ENCODE measurements at places on chromosomes 12 and 14.
A peak's percentile ranks its signal among the peaks of the same experiment; 100 is the strongest.

DNA sequence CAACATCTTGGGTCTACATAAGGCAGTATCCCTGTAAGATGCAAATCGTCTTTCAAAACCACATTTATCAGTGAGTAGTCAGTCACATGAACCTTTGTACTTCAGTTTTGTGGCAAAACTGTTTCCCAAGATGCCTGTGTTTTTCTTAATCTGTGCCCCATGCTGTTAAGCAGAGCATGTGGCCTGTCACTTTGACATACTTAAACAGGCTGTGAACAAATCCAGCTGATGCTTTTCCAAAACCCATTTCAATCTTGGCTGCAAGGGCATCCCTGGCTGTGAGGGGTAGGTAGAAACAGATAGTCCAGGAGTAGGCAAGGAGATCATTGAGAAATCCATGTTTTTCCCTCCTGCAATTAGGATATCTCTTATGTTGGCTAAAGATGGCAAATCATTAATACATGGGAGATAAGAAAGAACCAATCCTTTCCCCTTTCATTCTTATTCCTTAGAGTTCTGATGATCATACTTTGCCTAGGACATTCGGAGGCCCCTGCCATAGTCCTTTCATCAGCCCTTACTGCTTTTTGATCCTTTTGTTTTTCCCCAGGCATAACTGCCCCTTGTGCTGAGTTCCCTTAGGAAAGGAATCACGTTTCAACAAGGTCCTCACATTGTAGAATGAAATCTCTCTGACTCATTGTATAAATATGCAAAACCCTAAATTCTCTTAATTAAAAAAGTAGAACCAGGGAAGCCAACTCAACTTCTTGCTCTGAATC lies 121.1 kb upstream of the EEA1 start:
- no peak for DNase-seq

DNA sequence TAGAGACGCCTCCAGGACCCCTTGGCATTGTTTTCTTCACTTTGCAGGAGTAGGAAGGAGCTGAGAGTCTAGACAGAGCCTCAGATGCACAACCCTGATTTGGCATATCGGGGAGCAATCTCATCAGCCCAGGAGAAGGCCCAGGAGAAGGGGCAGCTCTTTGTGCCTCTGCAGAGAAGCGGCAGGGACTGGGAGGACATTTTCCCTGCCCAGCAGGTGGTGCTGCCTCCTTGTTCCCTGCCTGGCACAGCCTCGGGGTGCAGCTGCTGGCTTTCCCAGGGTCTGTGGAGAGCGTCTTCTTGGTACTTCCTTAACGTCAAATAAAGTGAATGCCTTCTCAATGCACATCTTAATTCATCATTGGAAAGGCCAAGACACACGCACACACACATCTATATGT lies 419.5 kb downstream of the TMEM121 start:
- DNase-seq = peak; percentile 73

GRCh38 chr12:46354111-46354801 lies 18.3 kb downstream of the SLC38A2 start:
- DNase-seq = no peak

DNA sequence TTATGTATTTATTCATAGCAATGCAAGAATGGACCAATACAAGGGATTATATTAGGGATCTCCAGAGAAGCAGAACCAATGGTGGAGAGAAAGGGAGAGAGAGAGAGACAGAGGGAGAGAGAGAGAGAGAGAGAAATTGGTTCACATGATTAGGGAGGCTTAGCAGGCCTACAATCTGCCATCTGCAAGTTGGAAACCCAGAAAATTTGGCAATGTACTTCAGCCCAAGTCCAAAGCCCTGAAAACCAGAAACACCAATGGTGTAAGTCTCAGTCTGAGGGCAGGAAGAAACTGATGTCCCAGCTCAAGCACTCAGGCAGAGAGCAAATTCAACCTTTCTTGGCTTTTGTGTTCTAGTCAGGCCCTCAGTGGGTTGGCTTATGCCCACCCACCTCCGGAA lies 48.7 kb upstream of the CMKLR1 start:
- no peak for DNase-seq

Data from NCI-H1694 (cell line).